ENCODE measurements at places on chromosomes 1 and 21. TPM values are rescaled to one million over a fixed set of nuclear protein-coding genes. Genes with fewer than 3 reads are reported as not detected.
A peak's percentile ranks its signal among the peaks of the same experiment; 100 is the strongest.

KCNQ4 gene
- total RNA-seq = 1.8 TPM

GRCh38 chr1:209486861-209487593 is 96.5 kb upstream of the CAMK1G start:
- no peaks in the 10 kb centered on the region for H3K36me3 ChIP-seq
- H3K4me1 ChIP-seq = no peaks in the 10 kb centered on the region
- H3K27ac ChIP-seq = no peak overlapping the region
- DNase-seq = no peak
- H3K4me3 ChIP-seq = no peak overlapping the region

GRCh38 chr1:169392406-169392805 is 24.4 kb downstream of the BLZF1 start:
- H3K27ac ChIP-seq = no peak overlapping the region
- H3K36me3 ChIP-seq = no peaks in the 10 kb centered on the region
- no peaks in the 10 kb centered on the region for H3K4me1 ChIP-seq
- DNase-seq = no peak
- no peaks in the 10 kb centered on the region for H3K27me3 ChIP-seq
- no peak overlapping the region for H3K4me3 ChIP-seq

DNA sequence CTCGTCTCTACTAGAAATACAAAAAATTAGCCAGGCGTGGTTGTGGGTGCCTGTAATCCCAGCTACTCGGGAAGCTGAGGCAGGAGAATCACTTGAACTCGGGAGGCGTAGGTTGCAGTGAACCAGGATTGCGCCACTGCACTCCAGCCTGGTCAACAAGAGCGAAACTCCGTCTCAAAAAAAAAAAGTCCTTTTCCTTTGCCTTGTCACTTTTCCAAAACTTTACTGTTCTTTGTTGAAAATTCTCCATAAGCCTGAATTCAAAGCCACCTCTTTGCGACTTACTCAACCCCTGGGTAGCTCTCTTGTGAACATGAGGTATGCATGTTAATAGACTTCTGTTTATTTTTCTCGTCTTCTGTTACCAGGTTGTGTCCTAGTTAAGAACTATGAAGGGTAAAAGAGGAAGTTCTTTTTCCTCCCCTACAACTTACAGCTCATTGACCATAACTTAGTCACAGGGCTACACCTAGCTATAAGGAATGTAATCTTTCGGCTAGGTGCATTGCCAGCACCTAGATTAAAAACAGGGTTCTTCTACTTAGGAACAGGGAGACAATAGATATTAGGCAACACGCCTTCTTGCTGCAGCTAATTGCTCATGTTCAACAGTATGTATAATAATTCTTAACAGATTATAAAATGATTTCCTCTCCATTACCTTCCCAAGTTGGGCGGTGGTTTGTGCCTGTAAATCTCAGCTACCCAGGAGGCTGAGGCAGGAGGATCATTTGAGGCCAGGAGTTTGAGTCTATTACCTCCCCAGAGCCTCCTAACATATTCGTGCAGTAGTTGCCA is 40.9 kb downstream of the PTAFR start:
- no peak for DNase-seq
- no peaks in the 10 kb centered on the region for H3K27me3 ChIP-seq
- H3K4me3 ChIP-seq = no peak overlapping the region
- peak overlapping the region; percentile 25 for H3K27ac ChIP-seq

DNA sequence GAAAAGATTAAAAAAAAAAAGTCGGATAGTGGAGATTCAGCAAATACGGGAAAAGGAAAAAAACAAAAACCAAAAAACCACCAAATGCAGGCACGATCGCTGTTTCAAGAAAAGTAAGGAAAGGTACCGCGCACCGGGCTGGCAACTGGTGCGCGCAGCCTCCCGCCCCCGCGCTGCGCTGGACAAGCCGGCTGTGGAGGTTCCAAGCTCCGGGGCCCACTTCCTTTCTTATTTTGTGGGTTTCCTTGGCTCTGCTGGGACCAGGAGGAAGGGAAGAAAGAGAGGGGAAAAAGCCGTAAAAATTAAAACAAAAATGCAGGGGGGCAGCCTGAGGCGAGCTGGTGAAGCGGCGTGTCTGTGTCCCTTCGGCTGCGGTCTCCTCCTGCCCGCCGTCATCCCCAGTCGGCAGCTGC is 233 bp downstream of the ADAMTS5 start:
- peak overlapping the region; percentile 50 for H3K27ac ChIP-seq
- no peaks in the 10 kb centered on the region for H3K4me1 ChIP-seq
- no peaks in the 10 kb centered on the region for H3K36me3 ChIP-seq
- peak overlapping the region; percentile 19 for H3K4me3 ChIP-seq
- DNase-seq = no peak

RPTN gene
- total RNA-seq = not detected

- no peak for DNase-seq
- no peaks in the 10 kb centered on the region for H3K27me3 ChIP-seq
- no peak overlapping the region for H3K4me3 ChIP-seq
- H3K4me1 ChIP-seq = no peaks in the 10 kb centered on the region
- H3K36me3 ChIP-seq = no peaks in the 10 kb centered on the region
- H3K27ac ChIP-seq = no peak overlapping the region
Measured at GRCh38 chr1:170634824-170635410, 29.0 kb upstream of the PRRX1 start.

DNA sequence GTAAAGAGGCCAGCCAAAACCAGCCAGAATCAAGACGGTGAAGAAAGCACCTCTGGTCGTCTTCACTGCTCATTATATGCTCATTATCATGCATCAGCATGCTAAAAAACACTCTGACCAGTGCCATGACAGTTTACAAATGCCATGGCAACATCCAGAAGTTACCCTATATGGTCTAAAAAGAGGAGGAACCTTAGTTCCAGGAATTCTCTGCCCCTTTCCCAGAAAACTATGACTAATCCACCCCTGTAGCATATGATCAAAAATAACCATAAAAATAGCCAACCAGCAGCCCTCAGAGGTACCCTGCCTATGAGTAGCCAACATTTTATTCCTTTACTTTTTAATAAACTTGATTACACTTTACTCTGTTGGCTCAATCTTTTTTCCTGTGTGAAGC is 34.2 kb upstream of the PBX1 start:
- no peaks in the 10 kb centered on the region for H3K27me3 ChIP-seq
- H3K27ac ChIP-seq = no peak overlapping the region
- no peaks in the 10 kb centered on the region for H3K4me1 ChIP-seq
- H3K4me3 ChIP-seq = no peak overlapping the region
- DNase-seq = no peak

GRCh38 chr1:5913078-5913845 is 79.0 kb downstream of the NPHP4 start:
- no peak overlapping the region for H3K27ac ChIP-seq
- no peaks in the 10 kb centered on the region for H3K4me1 ChIP-seq
- no peak for DNase-seq
- H3K36me3 ChIP-seq = no peaks in the 10 kb centered on the region

CDC20 gene
- 42.6 TPM for total RNA-seq

DNA sequence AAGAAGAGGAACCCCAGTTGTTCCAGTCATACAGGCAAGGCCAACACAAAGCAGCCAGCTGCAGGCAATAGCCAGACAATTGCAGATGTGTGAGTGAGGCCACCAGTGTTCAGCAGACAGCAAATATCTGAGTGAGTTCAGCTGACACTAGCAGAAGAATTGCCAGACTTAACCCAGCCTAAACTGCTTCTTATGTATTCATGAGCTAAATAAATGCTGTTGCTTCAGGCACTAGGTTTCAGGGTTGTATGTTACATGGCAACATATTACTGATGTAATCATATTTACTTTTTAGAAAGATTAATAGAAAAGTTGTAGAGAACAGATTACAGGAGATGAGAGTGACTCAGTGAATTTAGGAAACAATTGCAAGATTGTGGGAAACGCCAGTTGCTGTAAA is 129.8 kb upstream of the CHODL start:
- no peaks in the 10 kb centered on the region for H3K27me3 ChIP-seq
- no peak for DNase-seq
- no peaks in the 10 kb centered on the region for H3K36me3 ChIP-seq
- no peak overlapping the region for H3K4me3 ChIP-seq
- no peaks in the 10 kb centered on the region for H3K4me1 ChIP-seq

DNA sequence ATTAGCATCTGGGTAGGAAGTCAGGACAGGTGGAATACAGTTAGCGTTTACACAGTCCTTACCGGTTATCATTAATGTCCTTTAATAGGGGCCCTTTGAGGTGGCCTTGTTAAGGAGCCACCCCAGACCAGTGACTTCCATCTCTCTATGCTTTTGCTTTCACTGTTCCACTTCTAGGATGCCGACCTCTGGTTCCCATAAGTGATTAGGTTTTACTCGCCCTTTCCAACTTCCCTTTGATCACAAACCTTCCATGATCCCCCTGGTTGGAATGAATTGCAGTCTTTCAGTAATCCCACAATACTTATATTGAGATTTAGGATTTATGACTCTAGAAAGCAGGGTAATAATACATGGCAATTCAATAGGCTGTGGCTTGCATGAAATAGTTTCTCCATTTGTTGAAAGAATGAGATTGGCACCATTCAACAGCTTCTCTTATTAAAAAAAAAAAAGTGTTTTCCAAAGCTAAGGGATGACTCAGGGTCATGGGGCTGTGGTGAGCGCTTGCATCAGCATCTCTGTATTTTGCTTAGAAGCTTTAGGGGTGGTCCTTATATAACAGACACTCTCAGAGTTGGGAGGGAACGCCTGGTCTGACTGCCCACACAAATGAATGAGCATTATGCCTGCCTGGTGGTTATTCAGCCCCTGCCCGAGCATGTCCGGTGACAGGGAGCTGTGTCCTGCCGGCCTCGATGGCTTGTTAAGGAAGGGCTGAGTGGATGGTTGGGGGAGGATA is 110.5 kb downstream of the CNIH3 start:
- no peak overlapping the region for H3K27ac ChIP-seq
- no peaks in the 10 kb centered on the region for H3K36me3 ChIP-seq
- no peak for DNase-seq
- no peaks in the 10 kb centered on the region for H3K4me1 ChIP-seq

GRCh38 chr1:67230539-67230938 is 64.3 kb downstream of the IL23R start:
- no peaks in the 10 kb centered on the region for H3K36me3 ChIP-seq
- H3K27me3 ChIP-seq = no peaks in the 10 kb centered on the region
- H3K27ac ChIP-seq = no peak overlapping the region
- no peak overlapping the region for H3K4me3 ChIP-seq
- no peak for DNase-seq
- no peaks in the 10 kb centered on the region for H3K4me1 ChIP-seq

- H3K4me3 ChIP-seq = no peak overlapping the region
- H3K27me3 ChIP-seq = no peaks in the 10 kb centered on the region
- H3K4me1 ChIP-seq = no peaks in the 10 kb centered on the region
- H3K36me3 ChIP-seq = peaks cover 6% of the 10 kb centered on the region
Measured at GRCh38 chr1:186325239-186325638, 49.8 kb downstream of the TPR start.

- H3K27ac ChIP-seq = peak overlapping the region; percentile 92
- no peak for DNase-seq
- no peaks in the 10 kb centered on the region for H3K27me3 ChIP-seq
- H3K36me3 ChIP-seq = no peaks in the 10 kb centered on the region
- peak overlapping the region; percentile 84 for H3K4me3 ChIP-seq
Measured at GRCh38 chr1:23422941-23423340, 1.6 kb downstream of the TCEA3 start.

RNU1-2 gene
- total RNA-seq = 1,159 TPM

DNA sequence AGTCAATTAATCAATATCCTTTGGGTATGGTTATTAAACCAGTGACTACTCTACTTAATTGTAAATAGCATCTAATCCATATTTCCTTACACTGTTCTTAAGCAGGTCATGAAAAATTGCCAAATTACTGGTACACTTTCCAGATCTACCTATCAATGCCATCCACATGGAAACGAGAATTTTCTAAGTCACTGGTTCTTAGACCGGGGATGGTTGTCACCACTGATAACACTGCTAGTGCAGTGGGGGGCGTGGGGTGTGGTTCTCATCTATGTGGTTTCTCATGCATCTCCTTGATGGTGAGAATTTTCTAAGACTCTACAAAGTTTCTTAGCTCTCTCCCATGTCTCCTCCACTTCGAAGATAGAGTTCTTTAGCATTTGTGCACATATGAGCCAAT is 63.7 kb upstream of the COG2 start:
- H3K27ac ChIP-seq = no peak overlapping the region
- H3K27me3 ChIP-seq = no peaks in the 10 kb centered on the region
- peaks cover 6% of the 10 kb centered on the region for H3K4me1 ChIP-seq

DNA sequence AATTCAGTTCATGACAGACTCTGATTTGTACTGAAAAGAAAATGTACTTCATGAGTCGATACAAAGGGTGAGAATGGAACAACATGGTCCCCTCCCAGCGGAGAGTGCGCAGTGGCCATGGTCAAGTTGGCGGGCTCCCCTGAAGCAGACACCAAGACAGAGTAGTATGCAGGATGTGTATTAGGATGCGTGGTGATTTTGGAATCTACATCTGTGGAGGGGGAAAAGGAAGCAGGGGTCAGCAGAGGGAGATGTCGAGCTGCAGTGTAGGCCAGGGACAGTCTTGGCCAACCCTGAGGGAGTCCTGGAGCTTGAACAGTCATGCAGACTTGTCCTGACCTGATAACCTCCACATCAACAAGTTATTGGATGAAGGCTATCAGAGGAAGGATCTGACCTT is 481.0 kb downstream of the OMA1 start:
- no peak overlapping the region for H3K27ac ChIP-seq
- DNase-seq = no peak
- H3K4me3 ChIP-seq = no peak overlapping the region
- no peaks in the 10 kb centered on the region for H3K27me3 ChIP-seq

DNA sequence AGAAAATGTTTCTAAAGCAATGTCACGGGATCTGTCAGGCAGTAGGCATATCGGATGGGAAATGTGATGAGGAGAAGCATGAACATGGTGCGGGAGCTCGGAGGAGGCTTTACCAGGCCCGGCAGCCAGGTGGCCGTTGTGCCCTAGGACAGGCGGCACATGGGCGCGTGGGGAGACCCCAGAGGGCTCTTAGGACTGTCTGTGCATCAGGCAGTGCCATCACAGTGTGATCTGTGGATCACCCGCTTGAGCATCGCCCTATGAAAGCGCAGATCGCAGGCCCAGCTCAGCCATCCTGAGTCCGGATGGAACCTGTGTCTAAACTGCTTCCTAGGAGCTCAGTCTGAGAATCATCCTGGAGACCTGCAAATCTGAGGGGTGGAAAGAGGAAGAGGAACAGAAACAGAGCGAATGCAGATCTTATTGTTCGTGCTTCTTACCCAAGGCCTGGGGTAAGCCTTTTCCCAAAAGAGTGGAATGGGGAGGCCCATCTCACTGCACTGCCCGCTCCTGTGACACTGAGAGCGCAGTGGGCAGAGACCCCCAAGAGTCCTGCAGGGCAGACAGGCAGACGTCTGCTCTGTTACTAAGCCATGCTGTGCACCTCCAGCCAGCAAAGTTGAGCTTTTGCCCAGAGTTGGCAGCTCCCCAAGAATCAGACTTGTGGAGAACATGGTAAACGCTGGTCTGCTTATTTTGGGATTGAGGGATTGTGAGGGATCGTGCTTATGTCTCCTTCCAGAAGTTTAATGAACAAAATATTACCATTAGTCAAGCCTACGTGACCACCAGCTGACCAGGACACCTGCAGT is 251.0 kb downstream of the RHOU start:
- no peaks in the 10 kb centered on the region for H3K4me1 ChIP-seq
- no peaks in the 10 kb centered on the region for H3K27me3 ChIP-seq
- DNase-seq = peak; percentile 34
- no peak overlapping the region for H3K27ac ChIP-seq
- no peaks in the 10 kb centered on the region for H3K36me3 ChIP-seq
- H3K4me3 ChIP-seq = no peak overlapping the region

- H3K27ac ChIP-seq = no peak overlapping the region
- H3K4me3 ChIP-seq = no peak overlapping the region
- DNase-seq = no peak
- no peaks in the 10 kb centered on the region for H3K4me1 ChIP-seq
- H3K36me3 ChIP-seq = no peaks in the 10 kb centered on the region
Measured at GRCh38 chr1:13922466-13923110, 222.6 kb downstream of the PRDM2 start.

CLDN17 gene
- total RNA-seq = not detected

KRTAP19-1 gene
- total RNA-seq = not detected

Data from colonic mucosa (tissue), 4 donors.